ENCODE measurements at places on chromosomes 16 and 17. TPM values are rescaled to one million over a fixed set of nuclear protein-coding genes. Genes with fewer than 3 reads are reported as not detected.

The MEOX1 gene
- total RNA-seq, result 2.6 TPM

The HCRT gene
- total RNA-seq, result not detected

The COQ9 gene
- 49.5 TPM for total RNA-seq

The KRTAP2-4 gene
- not detected for total RNA-seq

The MRPL38 gene
- 49.4 TPM for total RNA-seq

The SPN gene
- total RNA-seq, result 1.0 TPM

The MGAT5B gene
- total RNA-seq, result 5.1 TPM

The CCL3 gene
- 1.3 TPM for total RNA-seq

The STX1B gene
- 0.29 TPM for total RNA-seq

The HES7 gene
- total RNA-seq, result 1.8 TPM

DNA sequence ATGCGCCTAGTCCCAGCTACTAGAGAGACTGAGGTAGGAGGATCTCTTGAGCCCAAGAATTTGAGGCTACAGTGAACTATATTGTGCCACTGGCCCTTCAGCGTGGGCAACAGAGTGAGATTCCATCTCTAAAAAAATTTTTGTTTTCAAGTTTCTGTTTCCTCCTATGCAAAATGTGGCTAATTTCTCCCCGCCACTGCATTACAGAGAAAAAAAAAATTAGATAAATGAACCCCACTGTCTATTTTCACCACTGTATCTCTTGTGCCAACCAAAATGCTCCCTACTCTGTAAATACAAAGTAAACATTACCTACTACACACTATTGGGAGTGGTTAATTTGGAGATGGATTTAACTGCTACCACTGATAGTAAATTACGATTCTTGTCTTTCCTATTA is 2.0 kb downstream of the MARF1 start:
- DNase-seq, result no peak

DNA sequence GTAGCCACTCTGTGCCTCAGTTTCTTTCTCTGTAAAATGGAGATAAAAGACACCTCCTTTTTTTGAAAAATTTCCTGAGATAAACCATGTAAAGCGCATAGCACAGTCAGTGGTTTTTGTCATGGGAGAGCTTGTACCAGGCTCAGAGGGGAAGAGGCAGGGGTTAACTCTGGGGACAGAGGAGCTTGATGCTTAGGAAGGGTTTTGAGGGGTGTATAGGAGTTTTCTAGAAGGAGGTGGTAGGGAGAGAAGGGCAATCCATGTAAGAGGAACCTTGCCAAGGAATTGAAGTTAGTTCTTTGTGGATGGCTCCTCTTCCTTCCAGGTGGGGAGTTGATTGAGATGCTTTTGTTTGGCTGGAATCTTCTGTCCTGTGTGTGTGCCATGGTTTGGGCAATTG is 131.9 kb upstream of the GSE1 start:
- no peak for DNase-seq

DNA sequence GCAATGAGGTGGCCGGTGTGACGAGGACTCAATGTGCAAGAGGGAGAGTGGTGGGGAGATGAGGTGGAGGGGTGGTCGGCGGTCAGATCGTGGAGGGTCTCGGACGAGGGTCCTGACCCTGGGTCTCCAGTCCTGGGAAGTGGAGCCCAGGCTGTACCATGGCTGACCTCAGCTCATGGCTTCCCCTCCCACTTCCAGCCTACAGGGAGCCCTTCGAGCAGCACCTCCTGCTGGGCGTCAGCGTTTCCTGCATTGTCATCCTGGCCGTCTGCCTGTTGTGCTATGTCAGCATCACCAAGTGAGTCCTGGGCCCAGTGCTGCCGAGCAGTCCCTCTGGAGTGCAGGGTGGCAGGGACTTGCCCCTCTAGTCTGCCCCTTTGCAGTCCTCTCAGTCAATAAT is 41.8 kb downstream of the IL4R start:
- DNase-seq, result no peak

DNA sequence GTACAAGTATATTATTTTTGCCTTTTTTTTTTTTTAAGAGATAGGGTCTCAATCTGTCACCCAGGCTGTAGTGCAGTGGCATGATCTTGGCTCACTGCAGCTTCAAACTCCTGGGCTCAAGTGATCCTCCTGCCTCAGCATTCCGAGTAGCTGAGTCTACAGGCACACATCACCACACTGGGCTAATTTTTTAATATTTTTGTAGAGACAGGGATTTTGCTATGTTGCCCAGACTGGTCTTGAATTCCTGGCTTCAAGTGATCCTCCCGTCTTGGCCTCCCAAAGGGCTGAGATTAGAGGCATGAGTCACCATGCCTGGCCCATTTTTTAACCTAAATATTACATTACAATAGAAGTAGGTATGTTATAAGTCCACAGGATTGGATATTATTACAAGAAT is 3.2 kb downstream of the TERB1 start:
- no peak for DNase-seq

DNA sequence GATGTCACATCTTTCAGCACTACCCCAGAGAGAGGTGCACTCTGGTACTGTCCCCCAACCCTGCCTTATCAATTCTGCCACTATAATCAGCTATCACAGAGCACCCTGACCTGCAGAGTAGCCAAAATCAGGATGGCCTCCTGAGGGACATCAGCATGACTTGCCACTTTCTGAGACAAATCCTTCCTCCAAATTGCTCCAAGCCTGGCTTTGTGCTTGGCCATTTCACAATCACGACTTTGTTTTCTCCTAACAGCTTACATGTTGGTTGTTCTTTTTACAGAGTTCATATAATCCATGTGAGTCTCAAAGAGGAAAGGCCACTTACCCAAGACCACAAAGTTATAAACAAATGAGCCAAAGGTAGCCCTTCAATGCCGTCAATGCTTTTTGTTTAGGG is 449.0 kb upstream of the CDH5 start:
- DNase-seq, result no peak

DNA sequence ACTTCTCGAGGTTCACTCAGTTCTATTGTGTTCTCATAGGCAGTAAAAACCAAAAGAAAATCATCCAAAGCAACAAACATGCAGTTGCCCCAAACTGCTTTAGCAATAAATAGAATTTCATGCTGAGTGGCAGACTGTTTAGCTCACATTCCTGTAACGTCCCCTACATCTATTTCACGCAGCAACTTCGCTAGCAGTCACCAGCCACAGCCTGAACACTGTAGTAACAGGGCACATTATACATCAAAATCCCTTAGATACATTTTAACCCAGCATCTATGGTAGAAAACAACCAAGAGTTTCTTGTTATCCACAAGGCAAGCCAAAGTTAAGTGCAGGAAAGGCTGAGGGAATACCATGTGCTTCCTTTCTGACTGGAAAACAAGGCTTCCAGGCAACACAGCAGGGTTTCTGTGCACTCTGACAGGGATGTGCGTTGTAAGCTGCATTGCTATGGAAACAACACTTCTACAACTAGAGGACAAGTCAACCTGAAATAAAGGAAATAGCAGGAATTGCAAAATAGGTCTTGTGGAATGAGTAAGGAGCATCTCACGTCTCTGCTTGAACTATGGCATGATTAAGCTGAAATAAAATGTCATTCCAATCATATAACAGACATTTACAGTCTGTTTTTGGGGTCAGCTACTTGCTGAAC is 55.4 kb downstream of the CFDP1 start:
- DNase-seq, result peak; percentile 96

GRCh38 chr17:73705594-73705993 is 61.3 kb upstream of the SDK2 start:
- no peak for DNase-seq

DNA sequence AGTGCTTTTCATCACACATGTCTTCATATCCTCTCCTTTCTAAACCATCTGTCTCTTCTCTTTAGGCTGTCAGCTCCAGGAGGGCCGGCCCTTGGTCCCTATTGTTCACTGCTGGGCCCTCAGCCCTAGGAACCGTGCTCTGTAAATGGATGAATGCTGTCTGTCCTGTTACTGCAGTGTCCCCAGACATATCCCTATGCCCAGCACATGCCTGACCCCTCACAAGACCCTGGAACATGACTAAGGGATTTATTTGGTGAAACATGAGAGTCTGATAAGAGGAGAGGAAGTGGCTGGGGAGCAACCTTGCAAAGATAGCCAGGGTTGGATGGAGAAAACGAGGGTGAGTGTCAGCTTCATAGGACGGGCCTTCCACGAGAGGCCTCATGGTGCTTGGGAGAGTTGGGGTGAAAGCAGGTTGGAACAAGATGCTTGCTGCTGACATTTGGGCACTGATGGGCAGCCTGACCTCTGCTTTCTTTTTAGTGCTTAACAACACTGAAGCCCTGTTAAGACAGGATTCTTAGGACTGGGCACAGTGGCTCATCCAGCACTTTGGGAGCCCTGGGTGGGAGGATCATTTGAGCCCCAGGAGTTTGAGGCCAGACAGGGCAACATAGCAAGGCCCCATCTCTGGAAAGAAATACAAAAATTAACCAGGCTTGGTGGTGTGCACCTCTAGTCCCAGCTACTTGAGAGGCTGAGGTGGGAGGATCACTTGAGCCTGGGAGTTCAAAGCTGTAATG is 39.0 kb downstream of the ABCC1 start:
- DNase-seq, result no peak

DNA sequence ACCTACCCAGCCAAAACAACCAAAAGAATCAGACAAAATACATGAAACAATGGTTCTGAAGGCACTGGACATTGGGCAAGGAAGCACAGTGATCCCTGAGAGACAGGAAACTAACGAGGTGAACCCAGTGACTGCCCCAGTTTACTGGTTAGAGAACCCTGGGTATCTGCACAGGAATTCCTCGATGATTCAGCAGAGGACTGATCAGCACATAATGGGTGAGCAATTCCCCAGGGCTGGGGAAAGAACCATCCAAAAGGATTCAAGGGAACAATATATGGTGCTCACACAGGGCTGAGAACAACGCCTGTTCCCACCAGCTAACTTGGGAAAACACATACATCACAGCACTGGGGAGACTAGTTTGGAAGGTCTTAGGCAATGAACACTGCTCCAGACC is 167.2 kb downstream of the PARN start:
- peak; percentile 14 for DNase-seq

Measured in kidney epithelial cell (primary cell).